Suppressor macrophage (primary cell): ENCODE measurements at places on chromosomes 4 and X.

GRCh38 chr4:106502106-106502699, 133.6 kb upstream of the GIMD1 start:
- peak; percentile 51 for DNase-seq

DNA sequence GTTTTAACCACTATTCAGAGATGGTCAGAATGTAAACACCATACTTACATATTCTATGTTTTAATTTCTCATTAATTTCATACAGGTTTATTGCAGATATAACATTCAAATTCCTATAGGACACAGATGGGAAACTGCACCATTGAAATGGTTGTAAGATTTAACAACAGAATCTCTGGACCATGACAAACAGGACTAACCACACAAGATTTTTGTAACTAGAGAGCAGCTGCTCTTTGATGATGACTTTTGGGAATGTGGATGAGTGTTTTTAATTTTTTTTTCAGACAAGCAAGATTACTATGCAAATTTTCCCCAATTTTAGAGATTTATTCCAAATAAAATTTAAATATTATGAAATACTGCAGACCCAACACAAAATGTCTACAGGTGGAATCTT, 610.2 kb downstream of the PCDH18 start:
- no peak for DNase-seq

GRCh38 chr4:37197899-37198298, 46.6 kb upstream of the NWD2 start:
- peak; percentile 40 for DNase-seq

GRCh38 chr4:176607807-176608206, 184.9 kb downstream of the VEGFC start:
- no peak for DNase-seq

GRCh38 chrX:139844163-139844562, 88.7 kb downstream of the ATP11C start:
- no peak for DNase-seq

DNA sequence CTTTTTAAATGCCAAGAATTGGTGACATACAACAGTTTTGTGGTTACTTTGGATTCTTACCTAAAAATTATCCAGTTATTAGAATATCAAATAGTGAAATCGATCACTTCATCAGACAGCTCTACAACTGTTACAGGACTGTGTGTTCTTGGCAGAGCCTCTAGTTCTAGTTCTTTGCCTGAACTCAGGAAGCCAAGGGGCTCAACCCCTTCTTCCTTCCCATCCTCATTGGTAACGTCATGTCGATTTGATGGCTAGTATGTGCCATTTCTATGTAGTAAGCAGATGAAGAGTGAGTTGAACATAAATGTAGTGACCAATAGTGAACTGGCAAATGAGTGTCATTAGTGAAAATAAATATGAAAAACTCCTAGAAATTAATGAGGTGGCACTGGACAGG, 59.4 kb upstream of the LIMCH1 start:
- no peak for DNase-seq

DNA sequence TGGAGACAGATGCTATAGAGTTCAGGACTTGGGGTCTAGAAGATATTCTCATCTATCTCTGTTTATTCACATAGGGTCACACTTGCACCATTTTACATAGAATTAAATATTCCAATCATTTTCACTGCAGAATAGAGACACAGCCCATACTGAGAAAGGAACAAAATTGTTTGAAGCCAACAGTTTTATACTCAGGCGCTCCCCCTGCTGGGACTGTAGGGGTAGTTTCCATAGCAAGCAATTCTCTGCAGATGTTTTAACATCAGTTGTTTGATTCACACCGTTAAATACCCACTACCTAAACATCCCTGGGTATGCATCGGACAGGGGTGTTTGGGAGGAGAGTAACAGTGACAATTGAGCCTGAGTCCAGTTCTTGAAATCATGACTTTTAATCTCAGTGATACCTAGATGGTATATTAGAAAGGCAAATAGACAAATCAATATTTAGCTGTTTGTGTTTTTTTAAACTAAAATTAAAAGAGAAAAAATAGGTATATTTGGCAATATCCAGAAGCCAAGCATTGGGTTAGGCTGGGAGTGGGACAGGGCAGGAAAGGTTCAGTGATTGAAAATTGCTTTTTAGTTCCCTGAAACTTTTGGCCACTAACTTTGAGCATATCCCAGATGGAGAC, 33.8 kb downstream of the LONRF3 start:
- DNase-seq: peak; percentile 42

- no peak for DNase-seq
Observed at GRCh38 chr4:10181745-10182445, 65.3 kb upstream of the WDR1 start.
